ENCODE measurements at places on chromosomes 4 and X.

GRCh38 chr4:180926277-180926676, 1316.9 kb upstream of the TENM3 start:
- no peak for DNase-seq

DNA sequence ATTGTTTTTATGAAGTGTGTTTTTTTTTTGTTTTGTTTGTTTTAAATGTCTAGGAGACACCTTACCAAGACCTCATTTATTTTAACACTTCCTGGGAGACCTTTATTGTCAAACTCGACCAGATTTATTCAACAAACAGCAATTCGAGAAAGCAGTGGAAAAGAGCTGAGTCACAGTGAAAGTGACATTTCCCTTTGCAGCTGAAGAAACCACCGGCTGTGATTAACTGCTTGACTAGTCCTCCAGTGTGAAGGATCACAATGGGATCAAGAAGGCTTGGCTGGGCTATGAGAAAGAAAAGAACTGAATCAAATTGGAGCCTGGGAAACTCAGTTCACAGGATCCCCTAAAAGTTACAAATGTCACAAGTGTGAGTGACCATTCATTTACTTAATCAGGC, 11.9 kb upstream of the ADH7 start:
- peak; percentile 10 for DNase-seq

DNA sequence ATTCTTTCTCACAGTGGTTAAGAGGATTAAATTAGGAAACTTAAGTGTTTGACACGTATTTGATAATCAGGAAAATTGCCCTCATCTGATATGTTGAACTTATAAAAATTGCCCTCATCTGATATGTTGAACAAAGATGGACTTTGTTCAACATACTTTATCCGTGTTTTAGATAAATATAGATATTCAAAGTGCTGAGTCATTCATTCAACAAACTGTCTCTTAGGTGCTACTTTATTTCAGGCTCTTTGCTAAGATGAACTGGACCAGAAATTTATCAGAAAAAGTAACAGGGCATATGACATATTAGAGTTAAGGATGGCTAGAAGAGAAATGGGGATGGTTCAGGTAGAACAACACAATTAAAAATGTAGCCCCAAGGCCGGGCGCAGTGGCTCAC, 81.7 kb downstream of the IL1RAPL1 start:
- no peak for DNase-seq

DNA sequence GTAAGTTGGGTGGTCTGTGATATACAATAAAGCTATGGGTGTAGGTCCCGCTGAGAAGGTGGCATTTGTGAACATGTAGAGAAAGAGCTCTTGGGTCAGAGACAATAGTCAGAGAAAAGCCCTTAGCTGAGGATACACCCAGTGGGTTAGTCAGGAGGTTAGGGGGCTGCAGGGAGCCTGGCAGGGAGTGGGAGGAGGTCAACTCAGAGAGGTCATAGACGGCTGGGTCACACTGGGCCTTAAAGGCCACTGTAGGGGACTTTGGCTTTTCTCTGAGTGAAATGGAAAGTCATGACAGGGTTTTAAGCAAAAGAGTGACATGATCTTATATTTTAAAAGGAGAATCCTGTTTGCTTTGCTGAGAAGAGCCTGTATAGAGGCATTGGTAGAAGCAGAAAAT, 16.7 kb downstream of the MGST2 start:
- no peak for DNase-seq

GRCh38 chr4:55359397-55359916, 13.4 kb downstream of the SRD5A3 start:
- DNase-seq, result peak; percentile 36

DNA sequence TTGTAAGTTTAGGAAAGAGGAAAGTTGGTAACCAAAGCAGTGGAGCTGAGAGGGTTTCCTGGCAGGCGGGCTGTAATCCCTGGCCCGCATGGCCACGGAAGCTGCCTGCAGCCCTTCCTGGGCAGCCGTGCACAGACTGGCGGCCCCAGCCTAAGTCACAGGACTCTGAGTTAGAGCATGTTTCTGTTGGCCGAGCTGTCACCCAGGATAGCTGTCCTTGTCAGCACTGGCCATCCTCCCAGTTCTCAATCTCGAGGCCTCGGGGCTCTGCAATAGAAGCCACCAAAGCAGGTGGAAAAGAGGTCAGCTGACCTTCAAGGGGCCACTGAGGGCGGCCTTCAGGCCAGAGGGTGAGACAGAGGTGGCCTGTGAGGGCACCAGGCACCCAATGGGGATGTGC, 20.5 kb downstream of the PNMA6E start:
- no peak for DNase-seq

GRCh38 chr4:94582517-94582916, 130.8 kb downstream of the PDLIM5 start:
- DNase-seq, result peak; percentile 25

DNA sequence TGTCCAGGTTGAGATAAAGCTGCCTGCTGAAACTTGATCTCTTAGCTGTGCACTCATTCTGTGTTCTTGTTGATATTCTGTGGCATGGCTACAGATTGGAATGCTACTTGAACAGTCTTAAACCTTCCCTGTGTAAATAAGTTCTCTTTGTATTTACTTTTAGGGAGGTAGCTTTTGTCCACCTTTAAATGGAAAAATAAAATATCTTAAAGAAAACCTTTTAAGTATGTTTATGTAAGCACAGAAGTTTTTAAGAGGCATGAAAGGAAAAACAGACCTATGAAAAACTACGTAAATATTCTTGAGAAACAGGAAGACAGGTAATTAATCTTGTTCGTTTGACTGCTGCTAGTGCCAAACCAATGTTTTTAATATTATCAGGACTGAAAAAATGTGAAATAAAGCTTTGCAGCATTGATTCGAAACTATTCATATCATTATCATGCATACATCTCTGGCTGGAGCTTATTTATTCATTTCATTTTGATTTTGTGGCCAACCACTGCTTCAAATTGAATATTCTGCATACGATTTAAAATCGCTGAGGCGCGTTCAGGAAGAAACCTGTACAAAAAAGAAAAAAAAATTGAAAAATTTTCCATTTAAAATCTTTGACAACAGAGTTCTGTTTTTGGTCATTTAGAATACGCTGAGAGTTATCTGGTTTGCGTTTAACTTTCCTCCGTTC, 17.8 kb downstream of the HSD17B13 start:
- no peak for DNase-seq

DNA sequence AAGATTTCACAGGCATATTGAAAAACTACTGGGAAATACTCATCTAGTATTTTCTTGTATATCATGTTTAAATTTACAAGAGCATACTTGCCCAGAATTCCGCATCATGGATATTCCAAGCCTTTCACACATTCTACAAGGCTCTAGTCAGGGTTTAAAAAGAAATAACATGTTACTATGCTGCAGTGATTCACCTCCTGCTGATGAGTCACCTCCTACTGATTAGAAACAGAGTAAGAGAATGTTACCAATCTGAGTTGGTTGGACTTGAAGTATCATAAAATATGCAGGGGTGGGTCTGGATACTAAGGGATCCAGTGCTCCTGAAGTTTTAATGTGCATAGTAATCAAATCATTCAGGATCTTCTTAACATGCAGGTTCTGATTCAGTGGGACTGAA, 192.0 kb upstream of the ANK2 start:
- DNase-seq, result peak; percentile 96

- DNase-seq, result no peak
These were observed 654 bp upstream of the STS start for GRCh38 chrX:7146703-7147412.

DNA sequence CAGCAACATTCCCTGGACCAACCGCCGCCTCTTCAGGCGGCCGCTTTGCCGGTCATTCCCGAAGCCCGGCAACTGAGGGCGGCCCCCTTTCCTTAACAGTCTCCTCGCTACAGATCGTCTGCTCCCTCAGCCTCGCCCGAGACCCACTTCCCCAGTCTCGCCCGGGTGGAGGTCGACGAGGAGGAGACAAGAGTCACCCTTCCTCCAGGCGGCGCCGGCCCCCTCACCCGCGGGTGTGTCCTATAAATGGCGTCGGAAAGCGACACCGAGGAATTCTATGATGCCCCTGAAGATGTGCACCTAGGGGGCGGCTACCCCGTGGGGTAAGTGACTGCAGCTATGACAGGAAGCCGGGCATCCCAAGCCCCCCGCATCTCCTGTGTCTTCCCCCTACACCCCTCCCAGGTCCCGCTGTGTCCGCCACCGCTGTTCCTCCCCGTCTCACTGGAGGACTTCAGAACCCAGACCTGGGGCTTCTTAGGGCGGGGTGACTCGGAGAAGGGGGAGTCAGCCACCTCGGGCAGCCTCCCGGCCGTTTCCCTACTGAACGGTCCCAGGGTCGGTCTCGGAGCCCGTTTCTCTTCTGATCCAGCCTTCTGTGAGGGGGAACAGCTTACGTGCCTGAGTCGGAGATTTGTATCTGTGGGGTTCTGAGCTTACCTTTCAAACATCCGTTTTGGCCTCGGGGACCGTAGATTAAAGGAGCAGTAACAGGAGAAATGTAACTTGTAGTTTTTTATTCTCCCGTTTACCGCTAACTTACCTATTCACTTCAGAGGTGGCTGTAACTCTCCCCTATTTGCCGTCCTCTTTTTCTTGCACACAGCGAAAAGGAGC, 570 bp downstream of the WDR44 start:
- peak; percentile 18 for DNase-seq

GRCh38 chr4:4289597-4289940, 385 bp downstream of the LYAR start:
- peak; percentile 5 for DNase-seq

- peak; percentile 30 for DNase-seq
These were observed 75.8 kb downstream of the NUDT11 start for GRCh38 chrX:51420610-51421009.

DNA sequence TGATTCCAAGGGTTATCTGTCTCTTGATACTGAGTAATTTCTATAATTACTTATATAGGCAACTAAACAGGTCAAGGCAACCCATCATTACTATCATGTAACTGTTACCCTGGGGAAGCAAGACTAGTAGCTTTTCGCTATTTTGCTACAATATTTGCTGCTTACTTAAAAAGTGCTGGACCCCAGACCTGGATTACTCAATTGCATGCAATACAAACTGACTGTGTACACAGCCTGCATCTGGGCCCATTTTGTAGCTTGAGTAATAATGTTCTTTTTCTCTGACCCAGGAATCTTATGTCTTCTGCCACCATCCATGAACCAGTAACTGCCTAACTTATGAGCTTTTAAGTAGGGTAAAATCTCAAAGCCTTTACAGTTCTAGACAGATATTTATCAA, 53.4 kb downstream of the CNOT6L start:
- DNase-seq, result no peak

- no peak for DNase-seq
These were observed 341.2 kb upstream of the BOD1L1 start for GRCh38 chr4:13968723-13969122.

- DNase-seq, result no peak
These were observed 3.4 kb downstream of the SEPTIN11 start for GRCh38 chr4:76952656-76953582.

DNA sequence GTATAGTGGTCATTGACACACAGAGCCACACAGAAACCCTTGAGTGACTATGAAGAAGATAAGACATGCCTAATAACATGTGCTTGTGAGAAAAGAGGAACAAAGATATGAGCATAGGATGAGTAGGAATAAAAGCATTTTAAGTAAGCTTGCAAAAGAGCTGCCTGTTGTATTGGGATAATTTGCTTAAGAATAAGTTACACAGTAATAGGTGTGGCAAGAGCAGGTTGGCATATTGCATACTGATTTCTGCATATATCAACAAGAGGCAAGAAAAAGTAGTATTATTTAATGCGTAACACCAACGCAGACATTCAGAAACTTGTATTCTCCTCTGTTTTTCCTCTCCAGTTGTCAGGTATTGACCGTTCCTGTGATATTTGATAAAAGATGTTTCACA, 111.5 kb upstream of the UGT8 start:
- no peak for DNase-seq

GRCh38 chrX:53163436-53163835, 61.6 kb downstream of the KDM5C start:
- DNase-seq, result no peak
